ENCODE measurements at places on chromosomes 7 and 10.

DNA sequence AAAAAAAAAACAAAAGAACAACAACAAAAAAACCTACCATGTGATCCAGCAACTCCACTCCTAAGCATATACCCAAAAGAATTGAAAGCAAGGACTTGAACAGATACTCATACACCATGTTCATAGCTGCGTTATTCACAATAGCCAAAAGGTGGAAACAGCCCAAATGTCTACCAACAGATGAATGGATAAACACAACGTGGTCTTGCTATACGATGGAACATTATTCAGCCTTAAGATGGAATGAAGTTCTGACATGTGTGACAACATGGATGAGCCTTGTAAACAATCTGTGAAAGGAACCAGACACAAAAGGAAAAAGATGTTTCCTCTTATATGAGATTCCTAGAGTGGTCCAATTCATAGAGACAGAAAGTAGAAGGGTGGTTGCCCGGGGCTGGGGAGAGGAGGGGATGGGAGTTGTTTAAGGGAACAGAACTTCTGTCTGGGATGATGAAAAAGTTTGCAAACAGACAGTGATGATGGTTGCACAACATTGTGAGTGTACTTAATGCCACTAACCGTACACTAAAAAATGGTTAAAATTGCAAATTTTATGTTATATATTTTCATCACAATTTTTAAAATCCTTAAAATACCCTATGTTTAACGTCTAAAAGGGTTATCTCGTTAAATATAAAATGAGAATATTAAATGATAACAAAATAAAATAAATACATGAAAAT is 11.6 kb downstream of the CLEC2L start:
- DNase-seq: no peak

- no peak for DNase-seq
Observed at GRCh38 chr7:143460271-143460979, 17.2 kb downstream of the TAS2R60 start.

DNA sequence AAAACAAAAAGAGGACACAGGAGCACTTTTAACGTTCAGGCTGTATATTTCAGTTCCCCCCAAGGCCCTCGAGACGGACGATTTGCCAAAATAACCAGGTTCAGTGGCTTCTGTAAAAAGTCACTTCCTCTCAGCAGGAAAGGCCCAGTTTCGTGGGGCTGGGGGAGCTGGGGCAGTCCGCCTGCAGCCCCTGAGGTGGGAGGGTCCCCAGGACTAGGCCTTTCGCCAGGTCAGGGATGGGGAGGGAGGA is 28.8 kb downstream of the WDR86 start:
- no peak for DNase-seq

DNA sequence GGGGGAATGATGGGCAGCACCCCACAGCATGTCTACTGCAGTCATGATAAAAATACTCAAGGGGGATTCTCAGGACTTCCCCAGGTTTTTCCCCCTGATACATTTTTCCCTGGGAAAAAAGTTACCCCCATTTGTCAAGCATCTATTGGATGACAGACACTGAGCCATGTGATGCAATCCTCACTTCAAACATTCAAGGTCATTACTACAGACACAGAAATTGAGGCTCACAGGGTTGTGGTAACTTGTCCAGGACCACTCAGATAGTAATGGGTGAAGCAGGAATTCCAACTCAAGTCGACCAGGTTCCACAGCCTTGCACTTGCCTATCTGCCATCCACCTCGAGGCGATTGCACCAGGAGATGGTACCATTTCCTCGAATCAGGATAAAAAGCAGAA is 31.7 kb downstream of the PPP1R3C start:
- DNase-seq: no peak

DNA sequence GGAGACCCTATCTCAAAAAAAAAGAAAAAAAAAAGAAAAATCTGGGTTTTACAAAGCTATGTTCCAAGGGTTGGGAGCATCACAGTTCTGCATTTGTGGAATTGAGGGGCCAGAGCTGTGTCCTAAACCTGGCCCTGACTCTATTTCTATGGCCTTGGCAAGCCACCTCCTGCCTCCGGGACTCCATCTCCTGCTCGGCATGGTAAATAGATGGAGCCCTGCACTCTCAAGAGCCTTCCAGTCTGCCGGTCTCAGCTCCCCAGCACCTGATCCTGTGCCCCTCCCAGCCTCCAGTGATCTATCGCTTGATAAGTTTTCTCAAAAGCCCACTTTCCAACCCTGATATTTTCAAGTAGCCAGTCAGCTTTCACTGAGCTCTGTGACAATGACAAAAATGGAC is 43.0 kb downstream of the KCNH2 start:
- DNase-seq: no peak

GRCh38 chr7:24227603-24228359 is 56.2 kb upstream of the NPY start:
- peak; percentile 39 for DNase-seq

- no peak for DNase-seq
Observed at GRCh38 chr10:131898061-131898460, 2.7 kb upstream of the PPP2R2D start.

- DNase-seq: no peak
Observed at GRCh38 chr7:114450431-114450830, 35.8 kb downstream of the FOXP2 start.

- DNase-seq: no peak
Observed at GRCh38 chr10:3407208-3407607, 234.6 kb upstream of the PITRM1 start.

DNA sequence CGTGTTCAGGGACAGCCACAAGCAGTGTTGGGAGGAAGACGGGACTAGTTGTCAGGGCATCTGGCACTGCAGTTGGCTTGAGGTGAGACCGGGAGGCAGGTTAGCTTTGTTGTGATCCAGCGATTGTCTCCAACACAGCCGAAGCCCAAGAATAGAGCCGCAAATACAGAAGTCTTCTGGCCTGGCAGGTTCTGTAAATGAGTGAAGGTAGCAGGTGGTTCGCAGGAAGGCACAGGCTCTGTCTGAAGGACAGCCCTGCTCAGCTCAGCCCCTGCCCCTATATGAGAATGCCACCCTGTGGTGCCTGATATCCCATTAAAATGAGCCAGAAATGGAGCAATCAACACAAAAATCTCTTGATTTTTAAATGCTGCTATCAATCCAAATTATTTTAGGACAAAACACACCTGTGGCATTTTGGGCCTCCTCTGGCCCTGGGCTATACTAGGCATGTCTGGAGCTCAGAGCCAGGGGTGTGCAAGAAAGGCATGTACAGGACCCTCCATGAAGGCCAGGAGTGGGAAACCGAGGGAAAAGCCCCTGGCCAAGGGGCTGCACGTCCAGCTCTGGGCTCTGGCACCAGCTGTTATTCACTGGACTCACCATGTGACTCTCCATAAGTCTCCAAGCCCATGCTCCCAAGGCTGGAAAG is 11.2 kb upstream of the C10orf71 start:
- DNase-seq: no peak

GRCh38 chr10:68023292-68023691 is 51.8 kb downstream of the HERC4 start:
- no peak for DNase-seq

- DNase-seq: no peak
Observed at GRCh38 chr7:15795393-15795792, 108.9 kb upstream of the MEOX2 start.

DNA sequence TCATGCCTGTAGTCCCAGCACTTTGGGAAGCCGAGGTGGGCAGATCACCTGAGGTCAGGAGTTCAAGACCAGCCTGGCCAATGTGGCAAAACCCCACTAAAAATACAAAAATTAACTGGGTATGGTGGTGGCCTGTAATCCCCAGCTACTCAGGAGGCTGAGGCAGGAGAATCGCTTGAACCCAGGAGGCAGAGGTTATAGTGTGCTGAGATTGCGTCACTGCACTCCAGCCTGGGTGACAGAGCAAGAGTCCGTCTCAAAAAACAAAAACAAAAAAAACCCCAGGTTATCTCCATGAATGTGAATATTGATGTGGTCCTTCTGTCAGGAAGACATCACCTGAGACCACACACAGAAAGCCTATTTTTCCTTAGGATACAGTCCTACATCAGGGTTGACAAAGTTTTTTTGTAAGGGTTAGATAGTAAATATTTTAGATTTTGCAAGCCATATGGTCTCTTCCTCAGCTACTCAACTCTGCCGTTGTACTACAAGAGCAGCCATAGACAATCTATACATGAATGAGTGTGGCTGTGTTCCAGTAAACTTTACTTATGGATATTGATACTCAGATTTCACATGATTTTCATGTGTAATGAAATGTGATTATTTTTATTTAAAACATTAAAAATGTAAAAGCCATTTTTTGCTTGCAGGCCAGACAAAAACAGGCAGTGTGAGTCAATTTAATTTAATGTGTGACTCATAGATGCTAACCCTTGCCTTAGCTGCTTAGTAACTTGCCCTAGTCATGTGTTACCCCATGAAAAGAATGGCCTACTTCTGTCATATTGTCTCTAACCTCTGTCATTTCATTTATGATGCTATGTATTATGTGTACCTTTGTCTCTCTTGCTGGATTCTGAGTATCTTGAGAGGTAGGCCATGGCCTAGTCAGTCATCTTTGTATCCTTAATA is 78.1 kb downstream of the TPST1 start:
- no peak for DNase-seq

- no peak for DNase-seq
Observed at GRCh38 chr10:124700293-124701037, 43.7 kb downstream of the FAM53B start.

DNA sequence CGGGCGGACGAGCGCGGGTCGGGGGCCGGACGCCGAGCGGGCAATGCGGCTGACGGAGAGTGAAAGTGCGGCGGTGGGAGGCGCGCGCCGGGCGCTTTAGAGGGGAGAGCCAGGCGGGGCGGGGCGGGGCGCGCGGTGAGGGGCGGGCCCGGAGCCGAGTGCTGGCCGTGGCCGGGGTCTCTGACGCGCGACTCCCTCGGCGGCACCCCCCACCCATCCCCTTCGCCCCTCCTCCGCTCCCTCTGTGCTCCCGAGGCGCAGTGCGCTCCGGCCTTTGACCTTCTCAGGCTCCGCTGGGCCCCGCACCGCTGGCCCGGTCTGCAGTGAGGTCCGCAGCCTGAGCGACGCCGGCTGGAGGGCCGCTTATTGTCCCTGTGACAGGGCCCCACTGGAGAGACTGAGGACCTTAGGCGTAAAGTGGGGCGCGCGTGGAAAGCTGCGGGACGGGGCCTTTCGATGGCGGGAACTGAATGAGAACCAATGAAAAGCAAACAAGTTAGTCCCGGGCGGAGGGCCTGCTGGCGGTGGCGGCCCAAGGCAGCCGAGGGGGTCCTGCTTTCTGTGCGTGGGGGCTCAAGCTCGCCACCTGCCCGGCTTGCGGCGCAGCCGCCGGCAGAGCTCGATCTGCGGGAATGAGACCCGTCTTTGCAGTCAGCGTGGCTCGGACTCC is at the start of gene CXCL12:
TSS of gene CXCL12 (minus strand) at position 72 of the 670 bp plus-strand sequence. CDS start 92 bp downstream, outside the sequence.
- peak; percentile 8 for DNase-seq

DNA sequence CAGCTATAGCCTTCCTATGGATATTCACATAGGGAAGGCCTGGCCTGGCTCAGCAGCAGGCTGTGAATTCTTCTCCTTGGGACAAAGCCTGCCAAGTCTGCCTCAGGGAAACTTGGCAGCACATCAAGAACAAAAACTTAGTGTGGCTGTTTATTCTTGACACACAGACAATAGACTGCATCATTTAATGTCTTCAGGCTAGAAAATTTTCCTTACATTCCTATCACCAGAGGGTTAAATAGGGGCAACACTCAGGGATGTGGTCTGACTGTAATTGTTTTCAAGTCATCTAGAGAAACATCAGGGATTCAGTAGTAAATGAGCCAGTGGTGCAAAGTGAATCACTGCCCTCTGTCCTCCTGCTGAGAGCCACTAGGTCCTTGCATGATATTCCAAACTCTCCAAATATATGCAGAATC is 137.3 kb downstream of the SEMA3C start:
- no peak for DNase-seq

DNA sequence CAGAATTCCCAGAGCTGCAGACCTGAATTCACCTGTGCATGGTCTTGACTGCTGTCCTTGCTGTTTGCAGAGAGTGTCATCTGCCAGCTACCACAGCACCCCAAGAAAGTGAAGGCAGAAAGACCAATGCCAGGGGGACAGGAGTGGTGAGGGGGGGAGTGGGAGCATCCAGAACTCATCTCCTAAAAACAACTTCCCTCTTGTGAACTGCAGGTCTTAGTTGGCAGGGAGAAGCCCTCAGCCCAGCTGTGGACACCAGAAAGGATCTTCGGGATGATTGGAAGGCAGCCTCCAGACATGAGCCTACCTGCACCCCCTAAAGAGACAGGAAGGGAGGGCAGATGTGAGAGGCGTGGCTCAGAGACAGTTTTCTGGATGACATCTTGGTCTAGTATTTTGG is 615.8 kb upstream of the MGMT start:
- DNase-seq: no peak

DNA sequence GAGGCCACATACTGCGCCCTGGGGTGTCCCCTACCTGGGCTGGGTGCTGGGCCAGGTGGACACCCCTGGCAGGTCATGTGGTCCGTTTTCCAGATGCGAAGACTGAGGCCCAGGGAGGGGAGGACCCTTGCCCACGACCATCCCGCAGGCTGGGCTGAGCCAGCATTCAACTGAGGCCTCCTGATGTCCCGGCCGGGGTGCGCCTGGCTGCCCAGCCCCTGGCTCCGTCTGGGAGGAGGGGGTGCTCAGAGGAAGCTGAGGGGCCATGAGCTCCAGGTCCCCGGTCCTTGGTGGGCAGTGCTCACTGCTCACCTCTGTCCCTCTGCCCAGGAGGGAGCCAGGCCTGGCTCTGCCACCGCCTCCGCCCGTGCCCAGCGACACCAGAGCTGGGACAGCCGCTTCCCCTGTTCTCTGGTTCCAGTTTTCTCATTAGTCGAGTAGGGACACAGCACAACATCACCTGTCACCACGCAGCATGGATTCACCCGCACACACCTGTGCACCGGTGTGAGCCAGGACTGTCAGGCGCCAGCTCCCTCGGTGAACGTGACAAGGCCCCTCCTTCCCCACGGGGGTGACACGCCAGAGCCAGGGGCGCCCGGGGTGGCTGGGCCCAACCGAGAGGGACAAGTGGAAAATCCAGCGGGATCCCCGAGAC is 139.7 kb downstream of the ELFN1 start:
- no peak for DNase-seq

- DNase-seq: no peak
Observed at GRCh38 chr10:78597796-78598555, 470.8 kb upstream of the ZMIZ1 start.

DNA sequence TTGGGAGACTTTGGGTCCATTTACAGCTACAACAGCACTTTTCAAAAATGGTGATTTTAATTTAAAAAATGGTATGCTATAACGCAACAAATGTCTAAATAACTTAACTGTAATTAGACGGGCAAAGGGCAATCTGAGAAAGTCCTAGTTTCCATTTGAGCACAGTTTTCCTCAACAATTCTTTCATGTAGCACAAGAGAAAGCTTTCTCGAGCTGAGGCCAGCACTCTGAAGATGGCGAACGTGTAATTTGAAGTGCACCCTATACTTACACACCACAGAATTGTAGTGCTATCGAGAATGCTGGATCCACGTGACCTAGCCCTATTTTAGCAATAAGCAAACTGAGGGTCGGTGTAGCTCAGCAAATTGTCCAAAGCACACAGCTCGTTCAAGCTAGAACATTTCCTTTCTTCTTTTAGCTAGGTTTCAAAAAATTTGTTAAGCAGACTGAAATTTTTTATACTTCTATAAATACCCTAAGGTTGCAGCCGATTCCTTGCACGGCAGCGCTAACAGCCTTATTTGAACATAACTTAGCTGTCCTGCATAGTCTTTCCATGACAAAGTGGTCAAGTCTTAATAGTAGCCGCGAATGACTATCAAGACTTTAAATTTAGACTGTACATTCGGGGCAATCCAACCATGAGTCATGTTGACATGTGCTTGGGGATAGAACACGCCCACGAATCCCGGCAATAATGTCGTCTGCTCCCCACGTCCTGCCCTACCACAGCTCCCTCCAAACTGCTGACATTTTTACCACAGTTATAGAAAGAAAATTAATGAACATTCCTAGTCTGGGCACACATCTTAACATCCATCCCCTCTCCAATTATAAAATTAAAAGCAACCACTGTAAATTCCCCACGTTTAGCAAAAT is 10.0 kb downstream of the KLF6 start:
- no peak for DNase-seq

Measured in stimulated activated naive CD8-positive, alpha-beta T cell treated with anti-CD3 and anti-CD28 coated beads, Interleukin-15, Interleukin-2, amounts not matched to agents 100 U/mL and 50 U/mL, for 24 hours (primary cell).